Cerebellum (tissue), 4 donors: ENCODE measurements at places on chromosomes 11 and 22. TPM values are rescaled to one million over a fixed set of nuclear protein-coding genes. Genes with fewer than 3 reads are reported as not detected.

DNA sequence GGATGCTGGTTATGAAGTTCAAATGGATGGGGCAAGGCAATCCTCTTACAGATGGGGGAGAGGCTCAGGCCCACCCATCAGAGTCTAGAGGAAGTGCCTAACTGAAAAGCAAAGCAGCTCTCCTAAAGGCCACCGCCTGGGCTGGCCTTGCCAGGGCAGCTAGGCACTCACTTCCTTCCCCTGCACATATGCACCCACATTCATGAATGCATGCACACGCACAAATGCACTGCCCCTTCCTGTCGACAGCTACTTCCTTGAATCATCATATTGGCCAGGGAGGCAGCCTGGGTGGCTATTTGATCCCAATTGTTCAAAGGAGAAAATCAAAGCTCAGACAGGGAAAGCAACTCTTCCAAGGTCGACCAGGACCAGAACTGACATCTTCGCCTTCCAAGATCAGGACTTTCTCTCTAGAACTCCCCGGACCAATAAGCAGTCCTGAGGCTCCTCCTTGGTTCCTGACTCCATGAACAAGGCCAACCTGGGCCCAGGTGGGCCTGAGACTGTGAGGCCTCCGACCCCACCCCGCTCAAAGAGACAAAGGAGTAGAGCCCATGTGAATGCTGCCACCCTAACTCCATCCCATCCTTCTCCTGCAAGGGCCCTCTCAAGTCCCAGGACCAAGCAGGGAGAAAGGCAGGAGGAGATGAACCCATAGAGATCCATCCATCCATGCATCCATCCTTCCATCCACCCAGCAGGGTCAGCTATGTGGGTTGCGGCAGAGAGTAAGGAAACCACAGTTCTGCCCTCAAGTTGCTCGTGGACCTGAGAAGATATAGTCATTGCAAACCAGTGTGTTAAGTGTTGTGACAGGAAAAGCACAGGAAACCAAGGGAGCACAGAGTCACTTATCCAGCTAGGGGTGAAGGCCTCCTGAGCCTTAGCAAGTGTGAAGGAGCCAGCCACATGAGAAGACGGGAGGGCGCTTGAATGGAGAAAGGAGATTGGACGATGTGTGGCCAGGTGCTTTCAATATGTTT lies 35.4 kb upstream of the LMO1 start:
- no peak for DNase-seq

- no peak for DNase-seq
Observed at GRCh38 chr11:6622261-6623171, 3.3 kb upstream of the TPP1 start.

- DNase-seq = no peak
Observed at GRCh38 chr11:80041136-80042000, 600.5 kb upstream of the TENM4 start.

- DNase-seq = no peak
Observed at GRCh38 chr11:44025727-44026126, 22.1 kb upstream of the ACCSL start.

GRCh38 chr22:47133061-47133969 lies 370.9 kb downstream of the TBC1D22A start:
- no peak for DNase-seq

DNA sequence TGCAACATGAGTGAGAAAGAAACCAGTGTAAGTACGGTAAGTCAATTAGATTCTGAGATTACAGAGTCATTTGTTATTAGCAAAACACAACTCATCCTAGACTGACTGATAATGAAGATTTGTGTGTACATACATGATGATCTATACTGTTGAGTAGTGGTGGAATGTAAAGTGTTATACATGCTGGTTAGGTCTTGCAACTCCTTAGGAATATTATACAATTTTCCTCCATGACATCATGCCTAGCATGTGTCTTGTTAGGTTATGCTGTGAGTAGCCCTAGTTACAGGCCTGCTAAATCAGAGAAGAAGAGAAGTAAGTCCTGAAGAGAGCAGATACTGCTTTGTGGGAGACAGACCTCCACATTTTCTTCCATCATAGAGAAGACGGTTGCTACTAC lies 880.6 kb downstream of the LUZP2 start:
- DNase-seq = no peak

DNA sequence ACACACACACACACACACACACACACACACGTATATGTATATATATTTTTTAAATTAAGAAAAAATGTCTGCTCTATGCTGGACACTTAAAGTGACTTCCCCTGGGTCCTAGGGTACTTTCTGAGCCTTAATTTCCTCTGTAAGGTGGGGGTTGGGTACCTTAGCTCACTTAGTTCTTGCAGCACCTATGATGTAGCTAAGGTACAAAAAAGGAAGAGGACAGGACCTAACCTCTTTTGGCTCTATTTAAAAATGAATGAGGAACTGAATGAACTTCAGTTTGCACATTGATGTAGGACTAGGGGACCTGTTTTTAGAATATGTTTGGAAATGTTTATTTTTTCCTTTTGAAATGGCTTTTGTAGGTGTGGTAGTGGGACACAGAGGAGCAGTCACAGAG lies 11.1 kb downstream of the SREBF2 start:
- DNase-seq = no peak

DNA sequence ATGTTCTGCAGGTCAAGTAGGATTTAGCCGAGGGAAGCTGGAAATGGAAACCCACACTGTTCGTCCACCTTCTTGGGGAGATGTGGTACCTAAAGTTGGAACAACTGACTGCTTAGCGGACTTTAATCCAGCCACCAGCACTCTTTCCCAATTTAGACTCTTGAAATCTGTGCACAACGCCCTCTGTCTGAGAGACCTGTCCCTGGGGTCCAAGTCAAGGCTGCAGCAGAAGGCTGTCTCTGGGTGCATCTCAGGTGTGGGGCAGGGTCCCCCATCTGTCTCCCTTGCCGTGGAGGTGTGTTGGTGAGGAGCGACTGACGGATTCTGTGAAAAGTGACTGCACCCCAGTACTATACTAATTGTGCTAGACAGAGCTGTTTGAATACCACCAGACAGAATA lies 168.2 kb upstream of the CADM1 start:
- DNase-seq = no peak

- no peak for DNase-seq
Observed at GRCh38 chr11:66854729-66855211, 2.1 kb upstream of the LRFN4 start.

The OR4C13 gene
- not detected for total RNA-seq

The TMPRSS13 gene
- 0.09 TPM for total RNA-seq
